ENCODE measurements at places on chromosomes 12 and 14. TPM values are rescaled to one million over a fixed set of nuclear protein-coding genes. Genes with fewer than 3 reads are reported as not detected.

DNA sequence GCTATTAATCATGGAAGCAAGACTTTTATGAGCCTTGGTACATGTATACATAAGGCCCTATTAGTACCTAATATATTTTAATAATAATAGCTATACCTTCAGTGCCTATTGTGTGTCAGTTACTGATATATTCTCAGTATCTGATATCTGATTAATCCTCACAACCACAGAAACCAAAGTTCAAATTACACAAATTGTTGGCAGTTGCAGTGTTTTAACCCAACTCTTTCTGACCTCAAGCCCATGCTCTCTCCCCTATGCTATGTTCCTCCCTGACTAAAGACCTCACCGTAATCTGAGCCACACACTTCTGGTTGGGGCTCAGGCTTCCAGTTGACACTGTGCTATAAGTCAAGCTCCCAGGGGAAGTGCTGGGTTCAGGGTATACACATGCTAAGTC is 214.4 kb downstream of the SPTSSA start:
- no peak for DNase-seq

- no peak for DNase-seq
These were observed 107.3 kb upstream of the MDM1 start for GRCh38 chr12:68439368-68440045.

- DNase-seq = no peak
These were observed 361.1 kb upstream of the CLEC14A start for GRCh38 chr14:38616959-38617358.

DNA sequence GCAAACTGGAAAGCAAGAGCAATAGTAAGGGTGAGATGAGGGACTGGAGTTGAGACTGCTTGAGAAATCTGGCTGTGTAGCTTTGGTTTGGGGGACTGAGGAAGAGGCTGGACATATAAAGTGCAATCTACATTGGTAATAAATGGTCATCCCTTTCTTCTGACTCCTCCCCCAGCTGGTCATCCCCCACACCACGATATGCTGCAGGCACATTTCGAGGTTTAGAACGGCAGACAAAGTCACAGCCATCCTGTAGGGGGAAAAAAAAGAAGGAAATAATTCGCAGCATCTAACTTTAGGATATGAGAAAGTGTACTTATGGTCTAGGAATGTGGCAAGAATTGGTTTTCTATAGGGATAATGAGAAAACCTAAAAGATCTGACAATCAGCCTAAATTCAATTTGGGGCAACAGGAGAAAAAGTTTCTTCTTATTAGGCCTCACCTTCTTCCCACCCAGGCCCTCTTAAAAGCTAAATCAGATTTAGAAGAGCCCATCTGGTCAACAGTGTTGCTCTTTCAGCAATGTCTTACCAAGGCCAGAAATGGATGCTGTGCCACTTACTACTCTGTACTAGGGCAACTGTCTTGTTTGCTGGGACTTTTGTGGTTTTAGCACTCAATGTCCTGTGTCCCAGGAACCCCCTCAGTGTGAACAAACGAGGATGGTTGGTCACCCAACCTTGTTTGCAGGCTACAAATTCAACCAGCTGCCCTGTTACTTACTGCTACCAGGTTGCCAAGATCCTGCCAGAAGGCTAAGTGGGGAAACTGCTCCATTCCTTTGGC is 7.6 kb downstream of the M6PR start:
- no peak for DNase-seq

DNA sequence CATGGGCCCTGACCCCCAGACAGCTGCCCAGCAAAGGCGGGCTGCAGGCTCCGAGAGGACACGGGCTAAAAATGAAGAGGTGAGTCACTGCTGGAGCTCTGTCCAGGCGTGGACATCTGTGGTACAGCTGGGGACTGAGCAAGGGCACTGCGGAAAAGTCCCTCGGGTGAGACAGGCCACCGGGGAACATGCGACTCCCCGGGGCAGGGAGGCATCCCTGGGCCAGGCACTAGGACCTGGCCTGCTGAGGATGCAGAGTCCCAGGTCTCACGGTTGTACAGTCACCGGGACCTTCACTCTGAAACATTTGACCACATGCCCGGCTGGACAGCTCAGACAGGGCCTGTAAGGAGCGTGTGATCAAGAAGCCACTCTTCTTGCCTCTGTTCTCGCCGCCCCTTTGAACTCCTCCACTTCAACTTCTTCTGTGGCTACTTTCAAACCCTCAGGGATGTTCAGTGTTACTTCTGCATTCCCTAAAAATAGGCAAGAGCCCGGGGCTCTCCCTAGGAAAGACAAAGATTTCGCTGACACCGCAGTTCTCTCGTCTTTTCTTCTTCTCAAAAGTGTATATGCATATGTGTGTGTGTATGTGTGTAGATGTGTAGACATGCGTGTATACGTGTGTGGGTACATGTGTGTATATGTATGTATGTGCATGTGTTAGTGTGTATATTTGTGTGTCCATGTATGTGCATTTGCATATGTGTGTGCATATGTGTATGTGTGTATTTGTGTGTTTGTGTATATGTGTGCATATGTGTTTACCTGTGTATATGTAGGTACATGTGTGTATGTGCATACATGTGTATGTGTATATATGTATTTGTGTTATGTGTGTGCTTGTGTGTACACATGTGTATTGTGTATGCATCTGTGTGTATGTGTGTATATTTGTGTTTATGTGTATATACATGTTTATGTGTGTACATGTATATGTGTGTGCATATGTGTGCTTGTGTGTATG is 5.0 kb upstream of the RFLNA start:
- no peak for DNase-seq

DNA sequence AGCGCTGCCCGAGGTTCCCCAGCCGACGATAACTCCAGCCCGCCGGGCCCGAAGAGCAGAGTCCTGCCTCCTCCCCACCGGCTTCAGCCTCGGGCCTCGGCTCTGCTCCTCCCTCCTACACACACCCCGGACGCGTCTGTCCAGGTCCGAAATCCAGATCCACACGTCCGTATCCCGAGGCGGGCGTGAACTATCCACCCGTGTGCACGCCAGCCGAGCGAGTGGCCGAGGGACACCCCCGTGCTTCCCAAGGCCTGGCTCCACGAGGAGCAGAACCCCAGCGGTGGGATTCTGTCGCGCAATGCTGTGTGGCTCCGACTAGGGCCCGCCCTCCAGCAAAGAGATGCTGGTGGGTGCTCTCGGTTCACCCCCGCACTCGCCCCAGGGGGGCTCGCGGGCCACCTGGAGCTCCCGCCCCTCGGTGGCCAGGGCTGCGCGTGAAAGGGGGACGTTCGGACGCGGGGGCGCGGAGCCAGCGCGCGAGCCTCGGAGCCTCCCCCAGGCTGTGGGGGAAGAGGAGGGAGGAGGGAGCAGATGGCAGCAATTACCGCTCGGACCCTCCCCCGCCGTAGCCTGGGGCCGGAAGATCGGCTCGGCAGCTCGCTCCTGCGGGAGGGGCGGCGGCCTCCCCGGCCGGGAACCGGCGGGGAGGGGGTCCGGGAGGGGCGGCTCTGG is 18.9 kb upstream of the ANKRD33 start:
- peak; percentile 77 for DNase-seq

DNA sequence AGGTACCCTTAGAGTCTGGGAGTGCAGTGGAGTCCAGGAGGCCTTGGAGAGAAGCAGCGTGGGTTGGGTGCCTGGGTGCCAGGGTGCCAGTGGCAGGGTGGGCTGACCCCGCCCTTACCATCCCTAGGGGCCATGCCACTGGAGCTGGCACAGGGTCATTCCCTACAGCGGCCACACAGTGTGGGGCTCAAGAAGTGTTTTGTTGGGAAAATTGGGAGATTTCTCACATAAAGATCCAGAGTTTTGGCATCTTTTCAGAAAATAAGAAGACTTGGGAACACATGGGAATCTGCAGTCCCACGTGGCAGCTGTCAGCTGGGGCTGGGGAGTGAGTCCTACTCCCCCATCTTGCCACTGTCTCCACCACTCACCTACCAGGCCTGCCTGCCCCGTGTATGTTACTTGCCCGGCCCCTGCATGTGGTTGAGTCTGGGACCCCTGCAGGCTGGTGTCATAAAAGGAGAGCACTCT is 4.2 kb downstream of the VASH1 start:
- no peak for DNase-seq

- no peak for DNase-seq
These were observed 597 bp downstream of the RNF31 start for GRCh38 chr14:24147761-24148428.

Gene OTX2
- polyA plus RNA-seq = not detected

Gene TEX52
- polyA plus RNA-seq = not detected

Gene PLEKHD1
- 0.13 TPM for polyA plus RNA-seq

Gene CRY1
- polyA plus RNA-seq = 7.5 TPM

Gene C14orf132
- 10.8 TPM for polyA plus RNA-seq

Gene NPFF
- 14.4 TPM for polyA plus RNA-seq

All from aorta (tissue), 5 donors.